ENCODE measurements at places on chromosomes 12 and 14. TPM values are rescaled to one million over a fixed set of nuclear protein-coding genes. Genes with fewer than 3 reads are reported as not detected.
A peak's percentile ranks its signal among the peaks of the same experiment; 100 is the strongest.

Gene FAIM2
- 2.3 TPM for total RNA-seq

Gene ATXN2
- total RNA-seq = 16.4 TPM

Gene BEGAIN
- not detected for total RNA-seq

Gene KRT74
- not detected for total RNA-seq

Gene LTBR
- total RNA-seq = 135 TPM

Gene TRHDE
- not detected for total RNA-seq

Gene CLEC2D
- 6.6 TPM for total RNA-seq

Gene MYF6
- 119 TPM for total RNA-seq

Gene LBHD2
- total RNA-seq = 2.7 TPM

DNA sequence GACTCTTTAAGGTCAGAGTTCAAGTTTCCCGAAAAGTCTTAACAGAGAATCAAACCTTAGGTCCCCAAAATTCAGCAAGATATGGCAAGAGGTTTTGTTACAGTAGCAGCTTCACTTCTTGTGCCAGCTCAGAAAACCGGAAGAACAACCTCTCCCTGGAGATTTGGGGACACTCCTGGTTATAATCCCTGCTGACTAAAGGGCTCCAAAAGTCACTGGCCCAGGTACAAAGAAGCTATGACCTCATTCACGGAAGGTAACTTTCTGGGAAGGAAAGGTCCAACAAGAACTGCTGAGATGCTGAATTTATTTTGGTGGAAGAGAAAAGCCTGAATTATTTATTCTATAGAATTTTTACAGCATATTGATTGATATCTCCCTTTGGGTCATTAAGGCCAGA, 55.6 kb upstream of the DIO2 start:
- DNase-seq = no peak

DNA sequence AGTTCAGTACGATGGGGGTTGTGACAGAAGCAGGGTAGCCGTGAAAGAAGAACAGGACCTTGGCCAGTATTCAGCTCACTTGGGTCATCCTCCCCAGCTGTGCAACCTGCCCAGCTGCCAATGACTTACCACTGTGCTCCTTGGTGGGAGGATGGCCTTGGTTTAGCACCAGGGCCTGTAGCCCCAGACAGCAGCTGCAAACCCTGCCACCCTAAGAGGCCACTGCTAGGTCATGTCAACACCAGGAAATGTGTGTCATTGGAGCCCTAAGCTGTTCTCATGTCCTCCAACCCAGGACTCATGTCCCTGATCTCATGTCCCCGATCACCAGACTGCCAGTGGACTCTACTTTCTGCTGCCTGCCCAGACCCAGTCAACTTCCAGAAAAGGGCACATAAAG, 3.0 kb upstream of the CRACR2A start:
- peak; percentile 71 for DNase-seq

DNA sequence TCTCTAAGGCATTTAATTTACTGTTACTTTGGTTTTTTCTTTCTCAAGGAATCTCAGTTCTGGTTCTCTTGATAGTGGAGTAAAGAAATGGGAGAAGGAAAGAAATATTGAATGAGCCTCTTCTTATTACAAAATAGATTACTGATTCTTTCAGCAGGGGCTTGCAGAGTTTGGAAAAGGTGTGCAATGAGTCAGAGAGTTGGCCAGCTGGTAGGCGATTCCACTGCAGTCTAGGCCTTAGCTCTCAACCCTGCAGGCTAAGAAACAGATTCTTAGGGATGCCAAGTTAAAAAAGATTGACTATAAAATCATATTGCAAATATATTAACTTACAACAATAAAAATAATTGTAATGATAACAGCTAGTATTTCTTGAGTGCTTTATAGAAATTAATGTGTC, 25.8 kb downstream of the NR1H4 start:
- DNase-seq = no peak

DNA sequence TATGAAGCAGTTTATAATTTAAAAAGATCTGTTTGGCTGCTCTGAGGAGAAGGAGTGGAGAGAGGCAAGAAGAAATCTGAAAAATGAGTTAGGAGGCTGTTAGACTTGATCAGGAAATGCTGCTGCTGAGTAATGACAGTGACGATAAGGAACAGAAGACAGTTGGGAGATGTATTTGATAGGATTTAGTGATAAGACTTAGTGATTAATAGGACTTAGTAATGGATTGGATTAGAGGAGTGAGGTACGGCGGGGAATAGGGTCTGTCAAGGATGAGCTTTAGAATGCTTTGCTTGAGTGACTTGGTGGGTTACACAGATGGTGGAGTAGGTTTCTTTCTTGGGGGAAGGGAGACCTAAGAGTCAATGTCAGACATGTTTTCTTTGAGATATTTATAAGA, 31.7 kb downstream of the UNC79 start:
- DNase-seq = no peak

GRCh38 chr14:79278286-79278797, 933.0 kb downstream of the DIO2 start:
- peak; percentile 3 for DNase-seq

GRCh38 chr14:89630101-89630829, 213.2 kb upstream of the FOXN3 start:
- no peak for DNase-seq
